Progenitor cell of endocrine pancreas (in vitro differentiated cells): ENCODE measurements at places on chromosomes 2 and 18. TPM values are rescaled to one million over a fixed set of nuclear protein-coding genes. Genes with fewer than 3 reads are reported as not detected.

- H3K4me1 ChIP-seq, result peaks cover 7% of the 10 kb centered on the region
- no peaks in the 10 kb centered on the region for H3K36me3 ChIP-seq
- DNase-seq, result no peak
- H3K27me3 ChIP-seq, result no peaks in the 10 kb centered on the region
Observed at GRCh38 chr2:211516537-211516936, 960.1 kb downstream of the CPS1 start.

- no peak overlapping the region for H3K4me3 ChIP-seq
- no peak for DNase-seq
- H3K4me1 ChIP-seq, result peaks cover 13% of the 10 kb centered on the region
- H3K36me3 ChIP-seq, result no peaks in the 10 kb centered on the region
- H3K27ac ChIP-seq, result no peak overlapping the region
Observed at GRCh38 chr18:59555995-59556659, 141.1 kb downstream of the CCBE1 start.

GRCh38 chr2:139031722-139032121, 251.5 kb upstream of the NXPH2 start:
- no peaks in the 10 kb centered on the region for H3K27me3 ChIP-seq
- H3K27ac ChIP-seq, result no peak overlapping the region
- H3K36me3 ChIP-seq, result no peaks in the 10 kb centered on the region
- DNase-seq, result no peak
- no peaks in the 10 kb centered on the region for H3K4me1 ChIP-seq
- no peak overlapping the region for H3K4me3 ChIP-seq

DNA sequence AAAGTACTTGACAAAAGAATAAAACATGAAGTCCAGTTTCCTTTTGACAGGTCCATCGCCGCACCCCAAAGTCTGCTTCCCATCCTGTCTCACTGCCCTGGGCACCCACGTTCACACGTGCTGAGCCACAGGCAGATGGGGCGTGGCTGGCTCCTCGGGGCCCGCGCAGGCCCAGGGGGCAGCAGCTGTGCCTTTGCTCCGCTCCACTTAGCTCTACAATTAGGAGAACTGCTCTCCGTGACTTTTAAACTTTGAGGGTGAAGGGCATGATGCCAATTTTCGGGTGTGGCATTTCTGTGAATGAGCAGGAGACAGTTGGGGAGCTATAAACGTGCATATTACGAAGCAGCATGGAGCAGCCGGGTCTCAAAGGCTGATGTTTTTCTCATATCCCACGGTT, 152.4 kb downstream of the TDRD15 start:
- H3K27me3 ChIP-seq, result peaks cover 29% of the 10 kb centered on the region
- no peak for DNase-seq
- H3K27ac ChIP-seq, result no peak overlapping the region
- peaks cover 21% of the 10 kb centered on the region for H3K4me1 ChIP-seq
- no peaks in the 10 kb centered on the region for H3K36me3 ChIP-seq

Gene NOSTRIN
- total RNA-seq, result 4.0 and 4.3 TPM in 2 replicates

Gene PTPRN
- total RNA-seq, result 30.2 and 30.5 TPM in 2 replicates

DNA sequence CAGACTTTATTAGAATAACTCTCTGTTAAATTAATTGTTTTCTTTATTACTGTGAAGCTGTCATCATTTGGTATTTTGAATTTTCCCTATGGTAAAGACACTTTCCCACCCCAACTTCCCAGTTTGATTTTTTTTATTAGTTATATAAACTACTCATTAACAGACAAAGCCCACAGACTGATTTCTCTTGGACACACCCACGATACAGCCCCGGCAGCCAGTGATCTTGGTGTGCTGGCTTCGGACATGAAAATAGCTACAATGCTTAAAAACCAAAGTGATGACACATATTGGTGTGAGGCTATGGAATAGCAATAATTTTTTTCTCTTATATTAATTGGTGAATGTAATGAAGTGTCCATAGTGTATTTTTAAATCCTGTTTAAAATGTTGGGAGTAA, 225.4 kb upstream of the SIX3 start:
- no peak overlapping the region for H3K27ac ChIP-seq
- no peaks in the 10 kb centered on the region for H3K4me1 ChIP-seq
- no peaks in the 10 kb centered on the region for H3K27me3 ChIP-seq
- H3K36me3 ChIP-seq, result no peaks in the 10 kb centered on the region
- H3K4me3 ChIP-seq, result no peak overlapping the region
- DNase-seq, result no peak

Gene POTEJ
- total RNA-seq, result 0.19 and 0.24 TPM in 2 replicates

DNA sequence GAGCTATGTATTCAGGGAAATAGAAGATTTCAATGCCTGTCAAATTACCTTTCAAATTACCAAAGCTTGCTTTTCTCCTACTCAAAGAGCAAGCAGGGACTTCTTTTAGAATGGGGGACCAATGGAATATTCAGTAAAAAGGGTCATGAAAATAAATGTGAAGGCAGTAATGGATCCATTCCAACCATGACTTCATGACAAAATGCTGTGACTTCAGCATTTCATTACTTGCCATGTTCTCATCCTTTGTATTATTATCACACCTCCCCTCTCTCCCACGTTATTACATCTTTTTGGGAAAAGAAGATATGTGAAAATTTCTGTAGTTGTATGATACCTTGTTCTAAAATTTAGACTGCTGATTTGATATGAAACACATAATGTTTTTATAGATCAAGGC, 864.0 kb upstream of the FSHR start:
- no peak overlapping the region for H3K27ac ChIP-seq
- no peaks in the 10 kb centered on the region for H3K27me3 ChIP-seq
- DNase-seq, result no peak
- no peaks in the 10 kb centered on the region for H3K36me3 ChIP-seq
- no peaks in the 10 kb centered on the region for H3K4me1 ChIP-seq

- H3K36me3 ChIP-seq, result no peaks in the 10 kb centered on the region
- H3K27me3 ChIP-seq, result peaks cover 7% of the 10 kb centered on the region
- H3K4me1 ChIP-seq, result no peaks in the 10 kb centered on the region
Observed at GRCh38 chr2:147623328-147623727, 221.5 kb upstream of the ACVR2A start.

DNA sequence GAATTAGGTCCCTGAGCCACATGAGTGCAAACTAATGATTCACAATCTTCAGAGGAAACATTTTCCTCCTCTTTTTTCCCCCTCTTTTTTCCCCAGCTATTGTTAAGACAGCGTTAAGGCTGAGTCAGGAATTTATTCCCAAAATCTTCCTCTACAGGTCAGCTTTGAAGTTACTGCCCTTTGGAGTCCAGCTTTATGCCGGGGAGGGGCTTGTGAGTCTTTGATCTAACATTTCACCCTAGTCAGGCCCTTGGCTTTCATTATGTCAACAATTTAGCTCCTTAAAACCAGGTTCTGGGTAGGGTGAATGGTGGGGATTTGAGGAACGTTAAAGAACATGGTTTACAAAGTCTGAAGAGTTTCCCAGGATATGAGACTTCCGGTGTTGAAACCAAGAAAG, 91.0 kb upstream of the LYPD1 start:
- no peak overlapping the region for H3K27ac ChIP-seq
- no peak overlapping the region for H3K4me3 ChIP-seq
- H3K36me3 ChIP-seq, result no peaks in the 10 kb centered on the region
- DNase-seq, result no peak
- H3K27me3 ChIP-seq, result peaks cover 5% of the 10 kb centered on the region
- no peaks in the 10 kb centered on the region for H3K4me1 ChIP-seq

GRCh38 chr2:109175350-109175678, 46.3 kb downstream of the SH3RF3 start:
- no peaks in the 10 kb centered on the region for H3K36me3 ChIP-seq
- peaks cover 16% of the 10 kb centered on the region for H3K27me3 ChIP-seq
- peaks cover 7% of the 10 kb centered on the region for H3K4me1 ChIP-seq
- no peak overlapping the region for H3K4me3 ChIP-seq
- no peak overlapping the region for H3K27ac ChIP-seq
- DNase-seq, result no peak

Gene STARD6
- not detected in 2 replicates for total RNA-seq

Gene PSMA8
- total RNA-seq, result 0.29 TPM in 1 of 2 replicates, not detected in the other

DNA sequence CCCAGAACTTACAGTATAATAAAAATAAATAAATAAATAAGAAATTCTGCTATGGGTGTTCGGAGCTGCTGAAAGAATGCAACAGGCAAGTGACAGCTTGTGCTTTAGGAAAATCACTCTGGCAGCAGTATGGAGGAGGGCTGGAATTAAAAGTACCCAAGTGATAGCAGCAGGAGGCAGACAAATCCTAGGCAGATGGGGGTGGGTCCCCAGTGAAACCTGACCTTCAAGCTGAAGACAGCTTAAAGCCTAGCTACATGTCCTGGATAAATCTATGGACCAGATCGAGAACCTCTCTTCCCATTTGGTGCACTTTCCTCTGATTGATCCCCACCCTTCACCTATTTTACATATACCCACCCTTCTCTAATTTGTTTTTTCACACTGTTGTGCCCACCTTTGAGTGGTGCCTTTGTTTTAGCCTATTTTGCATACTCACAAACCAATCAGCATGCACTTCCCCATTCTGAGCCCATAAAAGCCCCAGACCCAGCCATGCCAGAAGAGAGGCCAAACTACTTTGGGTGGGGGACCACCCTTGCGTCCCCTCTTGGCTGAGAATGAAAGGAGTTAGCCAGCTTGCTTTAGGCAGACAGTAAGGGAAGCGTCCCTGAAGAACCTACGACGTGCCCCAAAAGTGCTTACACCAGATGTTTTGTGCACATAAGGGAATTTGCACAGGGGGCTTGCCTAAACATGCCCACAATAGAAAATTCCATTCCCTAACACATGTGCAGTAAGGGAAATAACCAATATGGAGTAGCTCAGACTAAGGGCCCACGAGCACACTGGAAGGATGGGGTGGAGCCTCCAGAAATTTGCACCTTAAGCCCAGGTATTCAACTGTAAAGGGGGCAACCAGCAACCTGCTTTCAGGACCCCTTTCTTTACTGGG, 3.0 kb downstream of the METTL8 start:
- H3K4me1 ChIP-seq, result peaks cover 18% of the 10 kb centered on the region
- H3K36me3 ChIP-seq, result peaks cover 2% of the 10 kb centered on the region
- no peaks in the 10 kb centered on the region for H3K27me3 ChIP-seq
- no peak overlapping the region for H3K27ac ChIP-seq
- DNase-seq, result no peak
- no peak overlapping the region for H3K4me3 ChIP-seq

DNA sequence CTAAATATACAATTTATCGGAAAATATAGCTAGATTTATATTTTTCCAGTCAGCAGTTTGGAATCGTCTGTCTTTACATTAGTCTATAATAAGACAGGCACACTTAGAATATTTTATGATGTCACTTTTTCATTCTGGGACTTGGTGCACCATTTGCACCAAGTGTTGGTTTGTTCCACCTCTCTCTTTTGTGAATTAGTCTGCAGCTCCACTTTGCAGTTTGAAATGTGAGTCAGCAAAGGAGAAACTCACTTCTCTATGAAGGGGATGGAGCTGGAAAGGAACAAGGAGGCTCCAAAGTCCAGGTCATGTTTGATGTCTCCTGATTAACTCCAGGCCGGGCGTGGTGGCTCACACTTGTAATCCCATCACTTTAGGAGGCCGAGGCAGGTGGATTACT, 63.8 kb upstream of the RTN4 start:
- H3K36me3 ChIP-seq, result no peaks in the 10 kb centered on the region
- H3K27ac ChIP-seq, result no peak overlapping the region
- no peak overlapping the region for H3K4me3 ChIP-seq
- peaks cover 3% of the 10 kb centered on the region for H3K27me3 ChIP-seq
- DNase-seq, result no peak

Gene PAIP2B
- total RNA-seq, result 23.9 and 25.1 TPM in 2 replicates

GRCh38 chr2:108594982-108595464, 60.8 kb downstream of the LIMS1 start:
- peaks cover 1% of the 10 kb centered on the region for H3K36me3 ChIP-seq
- no peak for DNase-seq
- no peak overlapping the region for H3K4me3 ChIP-seq
- H3K27me3 ChIP-seq, result no peaks in the 10 kb centered on the region

GRCh38 chr2:207491086-207491485, 38.7 kb upstream of the CREB1 start:
- DNase-seq, result no peak
- H3K27ac ChIP-seq, result no peak overlapping the region
- H3K27me3 ChIP-seq, result no peaks in the 10 kb centered on the region
- no peaks in the 10 kb centered on the region for H3K4me1 ChIP-seq
- no peaks in the 10 kb centered on the region for H3K36me3 ChIP-seq
- H3K4me3 ChIP-seq, result no peak overlapping the region

GRCh38 chr2:134537702-134538101, 181.1 kb downstream of the TMEM163 start:
- no peak overlapping the region for H3K27ac ChIP-seq
- peaks cover 4% of the 10 kb centered on the region for H3K27me3 ChIP-seq
- DNase-seq, result no peak
- H3K4me3 ChIP-seq, result no peak overlapping the region
- H3K36me3 ChIP-seq, result no peaks in the 10 kb centered on the region

GRCh38 chr2:168165397-168165796, 82.0 kb downstream of the STK39 start:
- H3K27ac ChIP-seq, result no peak overlapping the region
- H3K4me3 ChIP-seq, result no peak overlapping the region
- H3K36me3 ChIP-seq, result peaks cover 4% of the 10 kb centered on the region
- no peak for DNase-seq

GRCh38 chr2:113965644-113966043, 75.8 kb downstream of the ACTR3 start:
- H3K36me3 ChIP-seq, result peaks cover 3% of the 10 kb centered on the region
- no peak overlapping the region for H3K27ac ChIP-seq
- DNase-seq, result no peak
- H3K27me3 ChIP-seq, result no peaks in the 10 kb centered on the region
- no peak overlapping the region for H3K4me3 ChIP-seq
- H3K4me1 ChIP-seq, result peaks cover 45% of the 10 kb centered on the region

Gene NDUFB3
- 74.7 and 75.7 TPM in 2 replicates for total RNA-seq

GRCh38 chr2:140550821-140551220, 1580.0 kb downstream of the LRP1B start:
- peaks cover 4% of the 10 kb centered on the region for H3K4me1 ChIP-seq
- no peaks in the 10 kb centered on the region for H3K27me3 ChIP-seq
- H3K4me3 ChIP-seq, result no peak overlapping the region
- no peaks in the 10 kb centered on the region for H3K36me3 ChIP-seq
- no peak for DNase-seq

GRCh38 chr2:219871351-219871750, 243.9 kb downstream of the SLC4A3 start:
- H3K4me1 ChIP-seq, result peaks cover 12% of the 10 kb centered on the region
- H3K27ac ChIP-seq, result no peak overlapping the region
- H3K36me3 ChIP-seq, result no peaks in the 10 kb centered on the region
- DNase-seq, result no peak
- no peak overlapping the region for H3K4me3 ChIP-seq
- H3K27me3 ChIP-seq, result no peaks in the 10 kb centered on the region
